Adipocyte (in vitro differentiated cells): ENCODE measurements at places on chromosomes 4 and X.

GRCh38 chr4:98891478-98892337, 37.2 kb downstream of the EIF4E start:
- peak; percentile 35 for DNase-seq

- DNase-seq = peak; percentile 32
These were observed 11.2 kb downstream of the C1QTNF7 start for GRCh38 chr4:15438939-15439524.

- DNase-seq = no peak
These were observed 10.6 kb downstream of the HMX1 start for GRCh38 chr4:8860892-8861575.

GRCh38 chrX:15451913-15452312, 41.2 kb downstream of the PIR start:
- DNase-seq = peak; percentile 58

- DNase-seq = no peak
These were observed 18.1 kb downstream of the CHIC1 start for GRCh38 chrX:73581002-73581628.

DNA sequence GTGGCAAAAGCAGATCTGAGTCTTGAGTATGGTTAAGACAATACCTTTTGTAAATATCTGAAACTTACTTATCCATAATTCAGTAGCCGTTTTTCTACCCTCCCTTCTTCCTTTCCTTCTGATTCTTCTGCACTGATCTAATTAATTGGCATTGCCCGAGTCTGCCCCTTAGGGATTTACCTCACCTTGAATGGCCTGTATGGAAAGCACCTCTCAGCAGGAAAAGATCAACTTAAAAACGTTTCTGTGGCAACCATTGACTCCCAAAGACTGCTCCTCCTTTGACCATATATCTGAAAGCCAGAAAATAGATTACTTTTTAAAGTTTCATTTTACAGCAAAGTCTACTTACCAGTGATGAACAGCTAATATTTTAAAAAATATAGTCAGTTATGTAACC, 496.5 kb upstream of the LCORL start:
- DNase-seq = no peak

GRCh38 chr4:139763672-139764071, 98.1 kb downstream of the MGST2 start:
- DNase-seq = no peak
